ENCODE measurements at places on chromosomes 5 and 9.

DNA sequence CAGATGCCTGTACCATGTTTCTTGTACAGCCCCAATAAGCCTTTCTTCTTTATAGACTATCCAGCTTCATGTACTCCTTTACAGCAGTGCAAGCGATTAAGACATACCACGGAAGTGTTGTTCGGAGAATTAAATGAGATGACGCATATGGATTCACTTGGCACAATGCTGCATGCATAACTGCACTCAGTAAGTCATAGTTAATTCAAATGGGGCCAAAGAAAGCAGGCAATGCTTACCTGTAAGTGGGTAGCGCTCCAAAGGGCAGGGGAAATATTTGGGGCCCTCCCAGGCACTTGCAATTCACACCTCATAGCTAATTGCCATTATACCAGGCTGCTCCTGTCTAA, 7.7 kb upstream of the ADRA1B start:
- DNase-seq = no peak

DNA sequence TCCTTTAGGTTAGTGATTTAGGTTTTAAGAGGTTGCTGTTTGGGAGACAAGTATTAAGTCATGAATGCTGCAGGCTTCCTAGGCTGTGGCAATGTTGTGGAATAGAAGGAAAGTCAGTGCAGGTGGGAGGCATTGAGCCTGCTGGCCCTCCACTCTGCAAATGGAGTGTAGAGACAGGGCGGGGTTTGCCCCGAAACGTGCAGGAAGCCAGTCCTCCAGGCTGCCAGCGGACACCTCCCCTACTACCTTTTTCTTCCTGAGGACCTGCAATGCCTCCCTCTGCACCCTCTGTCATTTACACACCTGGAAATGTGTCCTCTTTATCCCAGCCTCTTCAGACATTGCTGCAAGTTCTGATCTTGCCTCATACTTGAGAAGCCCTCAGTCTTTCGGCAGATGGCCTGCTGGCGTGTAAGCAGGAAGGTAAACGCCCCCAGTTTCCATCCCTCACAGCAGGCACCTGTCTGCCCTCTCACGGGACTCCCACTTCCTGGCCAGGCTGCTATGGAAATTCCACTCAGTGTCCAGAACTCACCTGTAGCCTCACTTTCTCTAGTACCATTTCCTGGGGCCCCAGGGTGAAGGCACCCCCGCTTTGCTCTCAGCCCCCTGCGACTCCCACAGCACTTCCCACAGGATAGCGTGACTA, 81.6 kb upstream of the BOD1 start:
- DNase-seq = no peak

GRCh38 chr9:133844398-133844784, 106.2 kb upstream of the SARDH start:
- no peak for DNase-seq

GRCh38 chr9:98888801-98889421, 54.8 kb upstream of the COL15A1 start:
- no peak for DNase-seq

DNA sequence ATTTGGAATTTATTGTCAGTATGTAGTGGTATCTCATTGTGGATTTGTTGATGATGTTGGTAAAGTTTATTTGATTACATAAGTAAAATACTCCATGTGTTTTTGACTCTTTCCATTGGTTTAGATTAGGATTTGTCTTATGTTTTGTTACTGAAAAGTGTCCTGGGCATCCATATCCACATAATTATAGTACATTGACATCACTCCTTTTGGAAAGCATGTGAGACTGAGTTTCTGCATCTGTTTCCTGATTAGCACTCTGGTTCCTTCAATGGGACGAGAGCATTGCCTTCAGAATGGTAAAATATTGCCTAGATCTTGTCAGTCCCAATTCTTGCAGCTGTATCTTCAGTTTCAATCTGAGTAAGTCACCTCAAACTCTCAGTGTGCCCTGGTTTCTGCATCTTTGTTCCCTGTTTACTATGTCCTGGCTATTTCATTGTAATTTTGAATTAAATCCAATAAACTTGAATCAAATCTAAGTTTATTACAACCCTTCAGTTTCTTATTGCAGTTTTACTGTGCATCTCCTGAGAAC, 128.1 kb downstream of the FBXO38 start:
- no peak for DNase-seq

DNA sequence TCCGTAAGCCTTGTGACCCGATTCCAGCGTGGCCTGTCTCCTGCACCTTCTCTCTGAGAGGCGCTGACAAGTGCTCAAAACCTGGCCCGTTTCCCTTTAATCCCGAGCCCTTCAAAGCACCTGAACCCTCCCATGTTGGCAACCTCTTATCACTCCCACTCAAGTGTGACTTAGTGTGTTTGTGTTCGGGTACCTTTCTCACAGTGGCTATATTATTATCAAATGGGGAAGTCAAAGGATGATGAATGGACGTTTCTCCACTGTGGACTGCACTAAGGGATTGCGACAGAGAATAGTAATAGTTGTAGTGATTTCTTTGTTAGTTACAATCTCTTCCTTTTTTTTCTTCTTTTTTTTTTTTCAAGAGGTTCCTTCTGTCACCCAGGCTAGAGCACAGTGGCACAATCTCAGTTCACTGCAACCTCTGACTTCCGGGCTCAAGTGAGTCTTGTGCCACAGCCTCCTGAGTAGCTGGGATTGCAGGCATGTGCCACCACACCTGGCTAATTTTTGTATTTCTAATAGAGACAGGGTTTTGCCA, 65.4 kb upstream of the TNFSF8 start:
- DNase-seq = no peak

- no peak for DNase-seq
Measured at GRCh38 chr5:2912741-2913140, 161.3 kb upstream of the IRX2 start.

DNA sequence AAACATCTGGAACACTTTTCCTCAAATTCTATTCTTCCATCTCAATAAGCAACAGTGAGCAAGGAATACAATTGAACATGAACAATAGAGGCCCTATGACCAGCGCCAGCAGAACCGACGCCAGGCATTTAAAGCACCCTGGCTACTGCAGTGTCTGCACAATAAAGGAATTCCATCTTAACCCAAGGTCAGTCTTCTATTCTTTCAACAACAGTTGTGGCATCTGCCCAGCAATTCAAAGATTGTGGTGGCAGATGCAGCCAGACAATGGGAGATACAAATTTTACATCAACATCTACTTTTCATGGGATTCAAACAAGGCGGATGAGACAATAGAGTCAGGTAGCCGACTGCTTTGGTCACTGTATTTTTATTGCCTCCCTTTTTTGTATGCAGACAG, 65.9 kb downstream of the ELL2 start:
- DNase-seq = no peak

- DNase-seq = no peak
Measured at GRCh38 chr9:37953775-37954437, 50.0 kb upstream of the SLC25A51 start.

DNA sequence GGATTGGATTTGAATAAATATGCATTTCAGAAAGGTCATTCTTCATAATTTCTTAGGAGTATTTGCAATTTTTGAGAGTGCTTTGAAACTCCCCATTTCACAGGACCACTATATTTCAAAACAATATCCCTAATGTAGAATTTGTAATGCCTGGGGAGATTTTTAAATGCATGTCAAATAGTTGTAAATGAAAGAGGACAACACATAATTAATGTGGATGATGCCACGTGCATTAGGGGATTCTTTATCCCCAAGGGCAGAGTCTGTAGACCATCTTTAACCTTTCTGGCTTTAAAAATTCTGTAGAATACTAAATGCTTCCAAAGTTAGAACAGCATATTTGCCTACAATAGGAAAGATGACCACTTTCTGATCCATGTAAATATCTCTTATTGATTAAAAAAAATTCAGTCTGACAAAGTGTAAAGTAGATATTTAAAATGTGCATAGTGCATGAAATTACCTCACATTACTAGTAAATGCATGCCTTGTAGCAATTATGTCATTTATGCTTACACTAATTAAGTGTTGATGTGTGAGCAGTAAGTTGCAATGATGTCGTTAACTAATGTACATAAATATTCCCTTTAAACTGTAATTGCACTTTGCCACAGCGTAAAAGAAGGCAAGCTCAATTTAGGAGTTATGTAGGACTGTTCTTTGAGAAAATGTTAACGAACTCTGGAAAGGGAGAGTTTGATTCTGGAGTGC, 416.1 kb downstream of the PSAT1 start:
- DNase-seq = no peak

DNA sequence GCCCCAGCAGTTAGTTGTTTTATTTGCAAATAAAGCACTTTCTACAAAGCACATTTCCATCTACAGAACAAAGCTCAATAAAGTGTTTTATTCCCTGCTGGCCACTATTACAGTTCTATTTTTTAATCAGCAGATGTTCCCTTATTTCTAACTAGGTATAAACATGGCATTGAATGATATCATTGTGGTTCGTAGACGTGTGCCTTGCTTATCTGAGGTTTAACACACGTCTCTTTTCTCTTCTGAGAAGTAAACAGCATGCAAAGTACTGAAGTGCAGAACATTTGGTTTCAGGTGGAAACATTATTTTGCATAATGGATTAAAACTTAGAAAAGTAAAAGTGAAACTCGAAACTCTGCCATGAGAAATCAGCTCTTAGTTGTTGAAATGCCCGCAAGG, 1989.3 kb upstream of the WWC1 start:
- no peak for DNase-seq

DNA sequence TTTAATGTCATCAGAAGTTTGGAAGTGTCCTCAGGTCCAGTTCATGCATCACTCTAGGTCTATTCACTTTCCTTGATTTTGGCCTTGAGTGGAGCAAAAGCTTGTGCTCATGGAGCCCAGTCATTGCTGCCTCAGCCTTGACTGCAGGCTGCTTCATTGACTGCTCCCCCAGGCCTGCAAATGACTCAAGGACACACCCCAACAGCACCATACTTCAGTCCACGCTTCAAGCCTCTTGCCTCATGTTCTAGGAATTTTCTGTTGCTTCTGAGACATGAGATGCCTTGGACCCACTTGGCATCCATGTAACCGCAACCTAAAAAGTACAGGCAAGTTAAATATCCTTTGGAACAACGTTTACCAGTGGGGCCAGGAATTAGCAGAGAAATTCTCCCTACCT, 193.7 kb downstream of the PIK3R1 start:
- no peak for DNase-seq

GRCh38 chr9:33468797-33469621, 4.7 kb downstream of the NOL6 start:
- no peak for DNase-seq

DNA sequence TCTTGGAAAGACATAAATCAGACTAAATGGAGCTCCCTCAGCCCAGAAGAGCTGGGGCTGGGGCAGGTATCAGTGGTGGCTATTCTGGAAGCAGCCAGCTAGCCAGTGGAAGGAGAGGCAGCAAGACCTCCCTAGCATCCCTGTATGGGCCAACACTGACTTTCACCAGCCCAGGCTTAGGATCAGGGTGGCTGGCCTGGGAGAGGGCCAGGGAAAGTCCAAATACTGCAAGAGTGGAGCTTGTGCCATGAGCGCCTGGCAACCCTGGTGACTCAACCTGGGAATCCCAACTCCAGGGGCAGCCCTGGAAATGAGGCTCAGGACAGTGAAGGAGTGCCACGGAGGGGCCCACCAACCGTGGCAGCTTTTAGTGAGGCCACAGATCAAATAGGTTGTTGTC, 7.6 kb upstream of the IRF1 start:
- no peak for DNase-seq

DNA sequence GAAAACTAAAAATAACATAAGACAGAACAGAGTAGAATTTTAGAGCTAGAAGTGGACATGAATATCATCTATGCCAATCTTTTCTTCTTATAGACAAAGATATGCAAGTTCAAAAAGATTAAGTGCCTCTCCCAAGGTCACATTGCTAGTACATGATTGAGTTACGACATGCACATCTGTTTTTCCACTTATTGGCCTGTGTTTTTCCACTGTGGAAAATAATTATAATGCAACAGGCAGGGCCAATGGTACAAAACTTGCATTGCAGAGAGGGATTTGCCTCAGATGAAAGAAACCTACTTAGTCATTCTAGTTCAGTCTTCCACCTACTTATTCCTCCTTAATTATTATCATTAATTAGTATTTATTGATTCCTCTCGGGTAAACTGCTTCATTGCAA, 407.8 kb upstream of the SGCD start:
- no peak for DNase-seq

DNA sequence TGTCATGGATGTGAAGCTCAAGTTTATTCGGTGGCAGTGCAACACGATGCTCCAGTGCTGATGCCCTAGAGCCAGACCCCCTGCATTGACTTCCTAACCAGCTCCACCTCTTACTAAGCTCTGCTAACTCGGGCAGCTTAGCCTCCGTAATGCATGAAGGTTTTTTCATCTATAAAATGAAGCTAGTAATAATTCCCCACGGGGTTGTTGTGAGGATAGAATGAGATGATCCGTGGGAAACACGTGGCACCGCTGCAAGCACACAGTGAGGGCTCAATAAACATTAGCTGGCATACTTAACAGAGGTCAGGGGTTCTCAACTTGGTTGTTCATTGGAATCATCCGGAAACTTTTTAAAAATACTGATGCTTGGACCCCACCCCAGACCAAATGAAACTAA, 6.8 kb downstream of the ENC1 start:
- DNase-seq = no peak

DNA sequence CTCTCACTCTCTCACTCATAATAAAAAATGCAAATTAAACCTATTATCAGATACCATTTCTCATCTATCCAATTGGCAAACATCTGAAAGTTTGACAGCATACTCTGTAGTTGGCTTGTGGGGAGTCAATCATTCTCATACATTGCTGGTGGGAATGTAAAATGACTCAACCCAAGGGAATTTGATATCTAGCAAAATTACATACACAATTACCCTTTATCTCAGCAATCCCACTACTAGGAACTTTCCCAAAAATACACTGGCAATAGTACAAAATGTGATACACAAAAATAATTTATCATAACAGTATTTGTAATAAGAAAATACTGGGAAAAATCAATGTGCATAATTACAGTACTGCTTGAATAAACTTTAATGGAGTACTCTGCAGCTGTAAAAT, 731.3 kb downstream of the DTWD2 start:
- no peak for DNase-seq

- no peak for DNase-seq
Measured at GRCh38 chr5:159899067-159900049, 16.9 kb upstream of the ADRA1B start.

DNA sequence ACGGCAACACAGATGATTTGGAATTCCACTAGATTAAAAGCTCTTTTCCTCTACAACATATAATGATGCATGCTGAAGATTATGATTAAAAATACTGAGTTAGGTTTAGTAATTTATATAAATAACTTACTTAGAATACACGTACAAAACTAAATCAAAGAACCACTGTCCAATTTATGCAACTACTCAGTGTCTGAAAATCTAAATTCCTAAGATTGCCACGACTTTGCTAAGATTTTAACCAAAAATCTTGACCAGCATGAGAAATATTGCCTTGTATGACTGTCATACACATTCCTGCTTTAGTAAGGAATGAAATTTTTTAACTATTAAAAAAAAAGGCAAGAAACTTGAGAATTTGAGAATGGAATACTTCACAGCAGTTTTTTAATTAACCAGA, 292.4 kb downstream of the ZNF608 start:
- no peak for DNase-seq

DNA sequence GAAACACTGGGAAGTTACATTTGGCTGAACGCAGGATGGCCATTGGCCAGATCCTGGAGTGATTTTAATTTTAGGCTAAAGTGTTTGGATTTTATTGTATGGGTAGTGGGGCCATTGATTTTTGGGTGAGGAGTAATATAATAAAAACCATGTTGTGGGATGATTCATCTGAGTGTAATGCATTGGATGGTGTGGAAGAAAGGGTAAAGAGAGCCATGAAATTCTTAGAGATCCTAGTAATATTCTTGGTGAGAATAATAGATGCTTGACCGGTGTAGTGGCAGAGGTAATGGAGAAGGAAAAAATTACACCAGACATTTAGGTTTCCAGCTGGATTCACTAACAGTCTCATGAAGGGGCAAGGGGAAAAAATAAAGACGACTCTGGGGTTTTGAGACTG, 158.1 kb downstream of the NPR3 start:
- DNase-seq = no peak
